Amniotic stem cell (primary cell): ENCODE measurements at places on chromosomes 3 and 15.

DNA sequence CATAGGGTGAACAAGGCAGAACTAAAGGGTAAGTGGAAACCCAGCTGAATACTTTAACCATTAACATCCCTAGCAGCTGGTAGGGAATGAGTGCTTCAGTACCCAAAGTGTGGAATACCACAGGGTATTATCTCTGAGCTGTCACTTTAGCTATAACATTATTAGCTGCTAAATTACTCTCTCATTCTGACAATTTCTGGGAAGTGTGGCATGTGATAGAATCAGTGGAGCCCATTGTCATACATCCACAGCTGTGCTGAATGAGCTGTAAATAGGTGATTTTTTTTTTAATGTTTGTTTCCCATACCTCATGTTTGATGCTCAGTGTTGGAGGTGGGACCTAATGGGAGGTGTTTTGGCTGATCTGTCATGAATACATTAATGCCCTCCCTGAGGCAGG, 894.3 kb downstream of the DIPK2A start:
- no peak for DNase-seq

DNA sequence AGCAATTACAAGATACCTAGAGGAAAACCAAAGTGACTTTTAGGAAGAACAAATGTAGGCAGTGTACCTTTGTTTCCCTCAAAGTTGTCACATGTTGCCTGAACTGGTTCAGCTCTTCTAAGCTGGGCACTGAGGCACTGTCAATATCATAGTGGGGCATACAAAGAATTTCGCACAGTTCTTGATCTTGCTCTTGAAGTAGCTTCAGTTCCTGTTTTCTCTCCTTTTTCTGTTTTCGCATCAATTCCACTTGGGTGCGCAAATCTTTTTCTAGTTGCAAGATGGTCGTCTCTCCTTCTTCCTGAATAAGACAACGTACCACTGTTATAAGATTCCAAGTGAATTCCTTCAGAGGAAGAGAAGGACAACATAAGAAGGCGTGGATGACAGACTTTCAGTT, 12.7 kb downstream of the PRC1 start:
- no peak for DNase-seq

DNA sequence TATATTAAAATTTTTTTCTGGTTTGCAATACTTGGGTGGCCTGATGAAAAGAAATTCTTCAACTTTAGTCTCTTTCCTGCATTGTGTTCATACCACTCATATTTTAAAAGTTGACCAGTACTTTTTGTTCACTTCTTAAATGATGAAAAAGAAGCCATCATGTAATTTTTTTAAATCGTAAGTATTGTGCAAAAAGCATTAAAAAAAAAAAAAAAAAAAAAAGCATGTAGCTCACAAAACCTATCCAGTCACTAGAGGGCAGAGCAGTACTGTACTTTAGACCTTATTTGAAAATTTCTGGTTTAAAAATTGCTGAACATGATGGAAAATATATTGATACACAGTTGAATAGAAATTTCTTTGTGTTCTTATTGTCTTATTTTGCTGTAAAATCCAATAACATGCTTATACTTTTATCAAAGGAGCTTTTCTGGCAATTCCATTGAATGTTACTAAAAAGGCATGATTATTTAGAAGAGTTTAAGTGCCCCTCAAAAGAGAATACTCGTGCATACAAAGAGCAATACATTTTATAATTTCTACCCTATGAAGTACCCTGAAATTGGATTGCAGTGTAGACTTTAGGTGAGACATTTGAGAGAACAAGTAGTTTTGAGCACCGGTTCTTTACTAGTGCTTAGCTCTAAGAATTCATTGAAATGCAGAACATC, 137.7 kb downstream of the BBX start:
- peak; percentile 54 for DNase-seq

GRCh38 chr3:22582266-22582665, 620.9 kb upstream of the UBE2E2 start:
- no peak for DNase-seq

- no peak for DNase-seq
Measured at GRCh38 chr3:3862534-3862933, 63.3 kb downstream of the LRRN1 start.

DNA sequence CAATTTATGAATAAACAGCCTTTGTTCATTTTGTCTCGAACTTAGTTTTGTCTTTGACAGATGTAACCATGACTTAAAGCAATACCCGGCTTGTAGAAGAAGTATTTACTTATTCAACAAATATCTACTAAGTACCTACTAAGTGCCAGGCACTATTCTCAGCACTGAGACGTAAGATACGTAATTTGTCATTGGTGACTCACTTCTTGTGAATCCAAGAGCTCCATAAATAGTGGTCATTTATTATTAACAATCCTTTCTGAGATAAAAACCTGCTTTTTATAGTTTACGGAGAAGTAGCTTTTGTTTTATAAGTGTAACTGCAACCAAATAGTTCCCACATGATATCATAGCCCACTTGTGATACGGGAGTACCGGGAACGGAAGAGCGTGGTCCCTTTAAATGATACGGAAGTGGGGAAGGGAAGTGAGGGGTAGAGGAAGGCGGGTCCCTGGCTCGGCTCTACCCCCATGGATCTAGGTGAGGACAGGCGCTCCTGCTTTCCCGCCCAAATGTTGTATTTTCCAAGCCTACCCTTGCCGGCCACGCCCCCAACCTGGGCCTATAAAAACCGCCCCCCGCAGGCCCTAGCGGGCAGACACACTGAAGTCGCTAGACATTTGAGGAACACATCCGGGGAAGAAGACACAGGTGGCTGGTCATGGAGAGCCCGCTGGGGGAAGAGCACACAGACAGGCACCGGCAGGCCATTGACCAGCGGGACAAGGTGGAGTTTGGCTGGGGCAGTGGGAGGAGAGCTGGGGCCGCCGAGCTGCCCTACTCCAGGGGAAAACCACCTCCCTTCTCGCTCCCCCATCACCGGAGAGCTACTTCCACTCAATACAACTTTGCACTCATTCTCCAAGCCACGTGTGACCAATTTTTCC, at the start of gene SAMMSON:
Gene SAMMSON, plus strand, starts transcription at position 594 of the 888 bp plus-strand sequence.
- no peak for DNase-seq

DNA sequence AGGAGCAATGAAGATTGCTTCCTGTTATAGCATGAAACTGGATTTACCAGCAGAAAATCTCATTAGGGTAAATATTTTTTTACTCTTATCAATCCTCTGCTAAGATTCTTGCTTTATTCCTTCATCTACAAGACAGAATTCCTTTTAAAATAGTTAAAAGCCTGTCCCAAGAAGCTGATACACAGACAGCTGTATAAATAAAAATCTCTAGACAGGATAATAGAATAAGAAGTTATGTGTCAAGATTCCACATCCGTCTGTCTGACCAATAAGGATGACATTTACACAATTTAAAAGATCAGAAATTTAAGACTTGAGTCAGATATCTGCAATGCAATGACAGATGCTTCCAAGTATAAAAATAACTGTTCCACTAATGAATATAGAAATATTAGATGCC, 57.6 kb downstream of the SSR3 start:
- DNase-seq, result no peak

GRCh38 chr3:49658711-49659110, 15.4 kb upstream of the APEH start:
- no peak for DNase-seq

GRCh38 chr3:150097588-150097890, 126.8 kb upstream of the PFN2 start:
- no peak for DNase-seq

DNA sequence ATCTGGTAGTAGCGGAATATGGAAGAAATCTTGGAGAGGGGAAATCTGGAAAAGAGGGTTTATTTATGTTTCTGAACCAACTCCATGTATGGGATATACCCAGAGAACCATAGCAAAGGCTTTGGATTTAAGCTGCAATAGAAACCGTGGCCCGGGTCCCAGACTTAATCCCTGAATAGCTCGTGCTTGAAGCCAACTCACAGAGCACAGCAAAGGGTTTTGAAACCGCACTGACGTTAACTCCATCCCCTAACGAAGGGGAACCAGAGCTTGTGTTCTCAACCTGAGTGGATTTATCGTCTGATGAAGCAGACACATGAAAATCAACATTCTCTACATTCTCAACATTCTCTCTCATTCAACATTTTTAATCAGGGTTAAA, 154.6 kb downstream of the APBA2 start:
- peak; percentile 15 for DNase-seq

DNA sequence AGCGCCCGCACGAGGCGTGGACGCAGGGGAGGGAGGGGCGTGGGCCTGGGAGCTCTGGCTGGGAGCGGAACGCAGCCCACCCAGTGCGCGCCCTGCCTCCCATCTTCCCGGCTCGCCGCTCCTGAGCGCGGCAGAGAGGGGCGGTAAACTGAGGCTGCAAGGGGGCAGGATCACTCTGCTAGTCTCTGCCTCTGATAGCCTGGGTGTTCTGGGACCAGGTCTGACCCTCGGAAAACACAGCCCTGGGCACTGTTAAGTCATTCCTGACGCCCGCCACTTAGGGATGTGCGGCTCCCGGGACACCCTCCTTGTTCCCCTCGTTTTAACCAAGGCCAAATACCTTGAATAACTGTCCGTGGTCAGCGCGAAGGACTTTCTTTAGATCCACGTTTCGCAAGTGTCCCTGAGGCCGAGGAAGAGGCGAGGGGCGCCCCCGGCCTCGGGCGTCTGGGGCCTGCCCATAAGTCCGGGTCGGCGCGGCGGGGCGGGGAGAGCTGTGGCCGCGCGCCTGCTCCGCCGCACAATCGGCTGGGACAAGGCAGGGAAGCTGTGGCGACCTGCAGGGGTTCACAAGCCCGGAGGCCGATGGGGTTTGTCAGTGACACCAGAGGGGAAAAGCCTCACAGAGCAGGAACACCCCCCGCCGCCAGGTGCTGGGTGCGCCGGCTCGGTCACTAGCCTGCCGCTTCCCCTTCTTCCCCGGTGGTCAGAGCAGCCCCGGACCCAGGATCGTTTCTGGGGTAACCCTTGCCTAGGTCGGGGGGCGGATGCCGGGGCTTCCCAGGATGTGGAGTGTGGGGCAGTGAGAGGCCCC, 1.5 kb downstream of the ITPKA start:
- DNase-seq, result no peak

DNA sequence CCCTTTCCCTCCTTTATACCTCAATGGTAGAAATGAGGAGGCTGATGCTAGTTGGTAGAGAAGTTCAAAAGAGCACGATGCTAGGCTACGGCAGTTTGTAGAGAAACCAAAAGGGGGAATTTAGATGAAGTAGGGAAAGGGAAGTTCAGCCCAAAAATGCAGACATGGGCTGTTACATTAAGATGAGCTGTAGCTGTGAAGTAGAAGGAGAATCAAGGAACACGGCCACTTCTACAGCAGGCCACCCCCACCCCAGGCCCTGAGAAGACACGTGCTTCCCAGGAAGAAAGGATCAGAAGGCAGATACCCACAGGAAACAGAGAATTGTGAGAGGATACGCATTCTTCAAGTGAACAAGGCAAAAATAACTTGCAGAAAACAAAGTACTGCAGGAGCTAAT, 2.1 kb upstream of the PARP14 start:
- DNase-seq, result no peak

- DNase-seq, result no peak
Measured at GRCh38 chr3:194257151-194257621, 93.9 kb downstream of the CPN2 start.

DNA sequence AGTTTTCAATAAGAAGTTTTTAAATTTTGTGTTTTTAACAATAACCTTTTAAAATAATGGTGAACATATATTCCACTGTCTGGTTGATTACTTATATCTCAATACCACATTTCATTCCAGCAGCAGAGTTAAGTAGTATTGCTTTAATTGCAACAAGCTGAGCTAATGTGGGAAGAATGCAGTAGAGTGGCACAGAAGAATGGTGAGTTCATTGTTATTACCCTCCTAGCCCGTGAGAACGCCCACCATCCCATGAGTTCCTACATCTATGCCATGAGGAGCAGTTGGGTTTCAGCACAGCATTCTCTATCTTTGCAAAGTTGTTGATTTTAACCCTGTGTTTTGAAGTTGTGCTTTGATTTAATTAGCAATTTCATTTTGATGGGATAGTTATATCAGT, 17.8 kb upstream of the NR2E3 start:
- DNase-seq, result no peak

DNA sequence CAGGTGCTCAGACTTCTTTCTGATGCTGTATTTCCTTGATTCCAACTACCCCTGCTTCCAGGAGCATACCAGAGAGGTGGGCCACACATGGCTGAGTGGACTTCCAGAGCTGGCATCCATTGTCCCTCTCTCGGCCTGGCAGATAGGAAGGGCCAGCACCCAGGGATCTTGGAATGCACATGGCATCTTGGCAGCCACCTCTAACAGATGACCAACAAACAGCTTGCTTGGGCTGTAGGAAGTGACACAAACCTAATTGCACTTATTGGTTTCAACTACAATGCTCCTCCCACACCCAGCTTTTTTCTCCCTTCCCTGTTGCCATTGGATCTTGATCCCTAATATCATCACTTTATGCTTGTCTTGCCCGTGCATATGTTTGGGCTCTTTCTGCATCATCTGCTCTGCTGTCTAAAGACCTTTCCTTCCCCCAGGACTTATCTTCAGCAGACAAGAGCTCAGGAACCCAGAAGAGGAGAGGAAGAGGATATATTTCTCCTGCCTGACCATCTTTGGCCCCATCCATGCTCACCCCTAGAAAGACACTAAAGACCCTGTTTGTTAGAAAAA, 294.6 kb downstream of the NTRK3 start:
- DNase-seq, result no peak

DNA sequence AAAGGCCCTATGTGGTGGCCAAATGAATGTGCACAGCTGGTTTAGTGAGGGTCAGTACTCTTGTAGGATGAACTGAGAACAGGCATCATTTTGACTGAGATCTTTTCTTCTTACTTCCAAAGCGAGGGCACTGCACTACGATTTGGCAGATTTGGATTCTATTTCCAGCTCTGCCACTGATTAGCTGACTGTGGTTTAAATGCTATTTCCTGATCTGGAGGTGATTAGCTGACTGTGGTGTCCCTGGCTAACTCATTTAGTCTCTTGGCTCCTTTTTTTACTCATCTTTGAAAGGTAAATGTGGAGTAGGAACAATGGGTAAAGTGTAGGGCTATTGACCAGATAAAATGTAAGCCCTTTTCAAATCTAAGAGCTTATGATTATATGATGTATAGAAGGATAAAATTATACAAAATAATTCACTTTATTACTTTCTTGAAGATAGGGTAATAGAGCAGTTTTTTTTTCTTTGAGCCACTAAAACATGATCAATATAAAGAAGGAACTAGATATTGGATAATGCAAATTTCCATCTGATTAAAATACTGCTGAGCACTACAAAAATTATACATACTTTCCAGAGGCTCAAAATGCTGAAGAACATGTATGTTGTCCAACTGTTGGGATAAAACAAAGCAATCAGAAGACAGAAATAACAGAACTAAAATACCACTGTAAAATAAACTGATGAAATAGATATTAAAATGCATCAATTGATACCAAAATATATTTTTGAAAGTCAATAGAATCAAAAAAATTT, 39.7 kb upstream of the PLOD2 start:
- no peak for DNase-seq

GRCh38 chr3:16148783-16149182, 25.7 kb upstream of the GALNT15 start:
- no peak for DNase-seq
